ENCODE measurements at places on chromosomes 6 and 20.

DNA sequence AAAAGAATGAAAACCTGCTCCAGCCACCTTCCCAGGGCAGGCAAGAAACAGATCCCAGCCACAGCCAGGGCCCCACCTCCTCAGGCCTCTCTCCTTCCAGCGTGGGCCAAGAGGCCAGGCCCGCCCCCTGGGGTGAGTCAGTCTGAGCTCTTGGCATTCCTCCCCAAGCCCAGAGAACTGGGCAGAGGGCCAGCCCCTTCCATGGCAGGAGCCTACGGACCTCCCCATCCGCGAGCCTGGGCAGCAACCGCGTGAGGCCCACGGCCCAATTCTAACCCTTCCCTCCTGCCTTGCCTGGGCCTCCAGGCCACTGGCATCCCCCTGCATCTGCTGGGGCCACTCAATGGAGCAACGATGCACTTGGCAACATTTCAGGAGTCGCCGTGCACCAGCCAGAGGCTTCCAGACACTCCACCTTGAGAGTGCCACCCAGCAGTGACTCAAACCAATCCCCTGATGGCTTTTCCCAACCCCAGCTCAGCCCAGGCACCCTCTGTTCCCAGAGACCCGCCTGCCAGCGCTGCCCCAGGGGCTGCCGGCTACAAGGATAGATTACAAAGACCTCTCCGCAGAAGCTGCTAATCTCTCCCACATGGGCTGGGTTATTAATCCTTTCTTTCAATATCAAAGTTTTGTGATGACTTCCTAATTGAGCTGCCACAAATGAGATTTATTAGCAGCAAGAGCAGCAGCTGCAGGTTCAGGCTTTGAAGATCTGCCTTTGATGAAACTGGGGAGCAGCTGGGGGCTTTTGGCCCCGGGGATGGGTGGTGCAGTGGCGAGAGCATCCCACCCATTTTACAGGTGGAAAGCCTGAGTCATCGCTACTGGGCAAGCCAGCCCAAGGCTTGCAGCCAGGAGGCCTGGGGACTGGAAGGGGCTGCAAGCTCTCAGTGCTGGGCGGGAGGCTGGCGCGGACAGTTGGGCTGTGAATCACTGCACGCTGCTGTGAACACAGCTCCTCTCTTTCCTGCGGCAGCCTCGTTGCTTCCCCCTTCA, 85.7 kb downstream of the NFATC2 start:
- H3K27ac ChIP-seq = peak overlapping the region; percentile 33
- H3K36me3 ChIP-seq = peaks cover 75% of the 10 kb centered on the region
- H3K27me3 ChIP-seq = no peaks in the 10 kb centered on the region
- no peak for DNase-seq

- H3K36me3 ChIP-seq = no peaks in the 10 kb centered on the region
- no peaks in the 10 kb centered on the region for H3K4me1 ChIP-seq
- no peak for DNase-seq
Measured at GRCh38 chr6:104227508-104227907, 632.2 kb downstream of the HACE1 start.

DNA sequence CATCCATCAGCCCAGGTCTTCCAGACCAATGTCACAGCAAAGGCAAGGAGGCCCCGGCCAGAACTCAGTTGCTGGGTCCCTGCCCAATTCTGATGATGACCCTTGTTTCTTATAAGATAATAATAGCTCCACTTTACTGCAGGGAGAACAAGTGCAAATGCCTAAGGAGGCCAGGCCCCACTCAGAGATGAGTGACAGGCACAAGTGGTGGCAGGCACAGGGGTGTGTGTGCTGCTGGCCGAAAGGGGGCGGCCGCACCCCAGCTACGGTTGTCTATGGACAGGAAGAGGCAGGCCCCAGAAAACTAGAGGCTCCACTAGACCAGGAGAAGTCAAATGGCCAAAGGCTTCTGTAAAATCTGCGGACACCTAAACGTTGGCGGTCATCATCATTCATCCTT, 28.6 kb downstream of the GNAS-AS1 start:
- H3K27me3 ChIP-seq = peaks cover 17% of the 10 kb centered on the region
- no peaks in the 10 kb centered on the region for H3K36me3 ChIP-seq
- peaks cover 5% of the 10 kb centered on the region for H3K4me1 ChIP-seq
- no peak for DNase-seq
- H3K27ac ChIP-seq = no peak overlapping the region
- H3K4me3 ChIP-seq = no peak overlapping the region

DNA sequence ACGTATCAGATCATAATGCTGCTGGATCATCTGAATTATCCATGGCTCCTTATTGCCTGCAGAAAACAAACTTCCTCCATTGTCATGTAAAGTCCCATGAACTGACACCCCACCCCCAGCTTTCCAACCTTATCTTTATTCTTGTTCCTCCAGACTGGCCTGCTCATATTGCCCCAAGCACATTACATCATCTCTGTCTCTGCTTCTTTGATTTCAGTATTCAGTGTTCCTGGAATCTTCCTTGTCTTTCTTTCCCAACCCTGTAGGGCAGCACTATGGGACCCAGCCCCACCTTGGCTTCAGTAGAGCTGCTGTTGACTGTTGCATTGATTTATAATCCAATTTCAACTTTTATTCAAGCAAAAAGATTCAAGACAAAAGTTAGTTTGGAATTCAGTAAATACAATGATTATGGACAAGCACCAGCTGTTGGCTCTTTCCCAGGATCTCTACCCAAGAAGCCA, 187.5 kb upstream of the ECI2 start:
- H3K4me3 ChIP-seq = no peak overlapping the region
- peaks cover 16% of the 10 kb centered on the region for H3K27me3 ChIP-seq
- H3K27ac ChIP-seq = no peak overlapping the region
- no peaks in the 10 kb centered on the region for H3K4me1 ChIP-seq
- H3K36me3 ChIP-seq = no peaks in the 10 kb centered on the region

GRCh38 chr6:30884521-30885480, 482 bp downstream of the DDR1 start:
- H3K4me1 ChIP-seq = peaks cover 31% of the 10 kb centered on the region
- no peaks in the 10 kb centered on the region for H3K36me3 ChIP-seq
- H3K27ac ChIP-seq = no peak overlapping the region
- DNase-seq = peak; percentile 60
- H3K4me3 ChIP-seq = peak overlapping the region; percentile 76

DNA sequence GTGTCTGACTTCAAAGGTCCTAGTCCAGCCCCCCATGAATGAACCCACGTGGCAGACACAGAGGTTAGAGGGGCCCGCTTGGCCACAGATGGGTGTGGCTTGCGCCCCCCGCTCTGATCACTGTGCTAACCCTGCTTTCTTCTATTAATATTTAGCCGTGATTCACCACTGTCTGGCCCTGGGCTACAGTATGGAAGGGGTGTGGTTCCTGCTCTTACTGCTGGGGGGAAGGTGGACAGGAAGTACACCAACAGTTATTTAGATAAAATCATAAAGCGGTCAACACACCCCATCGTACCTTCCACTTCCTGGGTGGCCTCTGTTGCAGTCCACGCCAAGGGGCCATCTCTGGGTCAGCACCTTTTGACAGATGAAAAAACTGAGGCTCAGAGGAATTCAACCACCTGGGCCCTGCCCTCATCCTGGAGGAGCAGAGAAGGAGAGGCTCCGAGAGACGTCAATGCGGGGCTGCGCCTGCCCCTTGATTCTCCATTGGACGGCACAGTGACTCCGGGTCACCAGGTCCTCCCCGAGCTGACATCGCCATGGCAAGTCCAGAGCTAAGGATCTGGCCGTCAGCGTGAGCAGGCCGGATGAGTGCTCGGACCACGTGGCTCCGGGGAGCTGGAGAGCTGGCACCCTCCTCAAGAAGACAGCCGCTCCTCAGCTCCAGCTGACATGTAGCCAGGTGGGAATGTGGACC, 206.3 kb downstream of the PREX1 start:
- H3K4me3 ChIP-seq = no peak overlapping the region
- peaks cover 13% of the 10 kb centered on the region for H3K36me3 ChIP-seq
- peaks cover 16% of the 10 kb centered on the region for H3K4me1 ChIP-seq
- H3K27ac ChIP-seq = no peak overlapping the region
- no peak for DNase-seq

- no peak for DNase-seq
- H3K4me1 ChIP-seq = peaks cover 6% of the 10 kb centered on the region
- no peaks in the 10 kb centered on the region for H3K36me3 ChIP-seq
- H3K4me3 ChIP-seq = no peak overlapping the region
- peaks cover 94% of the 10 kb centered on the region for H3K27me3 ChIP-seq
- H3K27ac ChIP-seq = no peak overlapping the region
Measured at GRCh38 chr20:669573-669972, 6.0 kb downstream of the SCRT2 start.

DNA sequence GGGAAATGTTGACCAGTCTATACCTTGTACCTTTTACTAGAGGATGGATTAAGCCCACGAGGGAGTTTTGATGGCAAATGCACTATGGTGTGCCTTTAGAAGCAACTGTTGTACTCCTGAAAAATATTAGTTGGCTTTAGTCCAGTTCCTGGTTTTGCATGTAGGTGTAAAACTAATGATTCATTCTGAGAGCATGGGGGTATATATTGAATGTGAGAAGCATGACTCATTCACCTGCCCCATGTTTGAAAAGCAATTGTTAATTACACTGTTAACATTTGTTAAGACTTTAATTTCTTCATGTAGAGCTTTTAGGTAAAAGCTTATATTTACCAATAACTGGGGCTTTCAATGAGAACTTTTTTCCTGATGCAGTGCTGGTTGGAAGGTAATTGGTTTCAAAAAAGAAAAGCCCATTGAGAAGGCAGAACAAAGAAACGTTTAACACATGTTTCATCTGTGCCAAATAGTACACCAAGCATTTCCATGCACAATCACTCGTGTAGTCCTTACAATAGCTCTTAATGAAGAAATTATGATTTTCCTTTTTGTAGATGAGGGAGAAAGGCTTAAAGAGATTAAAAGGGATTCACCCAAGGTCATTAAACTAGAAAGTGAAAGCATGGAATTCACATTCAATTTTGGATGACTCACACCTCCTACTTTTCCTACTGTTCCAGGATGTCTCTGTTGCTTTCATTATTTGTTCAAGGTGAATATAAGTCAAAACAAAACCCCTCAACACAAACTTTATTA, 134.1 kb downstream of the CCDC170 start:
- no peaks in the 10 kb centered on the region for H3K4me1 ChIP-seq
- no peak overlapping the region for H3K27ac ChIP-seq
- H3K36me3 ChIP-seq = no peaks in the 10 kb centered on the region
- H3K27me3 ChIP-seq = peaks cover 3% of the 10 kb centered on the region

DNA sequence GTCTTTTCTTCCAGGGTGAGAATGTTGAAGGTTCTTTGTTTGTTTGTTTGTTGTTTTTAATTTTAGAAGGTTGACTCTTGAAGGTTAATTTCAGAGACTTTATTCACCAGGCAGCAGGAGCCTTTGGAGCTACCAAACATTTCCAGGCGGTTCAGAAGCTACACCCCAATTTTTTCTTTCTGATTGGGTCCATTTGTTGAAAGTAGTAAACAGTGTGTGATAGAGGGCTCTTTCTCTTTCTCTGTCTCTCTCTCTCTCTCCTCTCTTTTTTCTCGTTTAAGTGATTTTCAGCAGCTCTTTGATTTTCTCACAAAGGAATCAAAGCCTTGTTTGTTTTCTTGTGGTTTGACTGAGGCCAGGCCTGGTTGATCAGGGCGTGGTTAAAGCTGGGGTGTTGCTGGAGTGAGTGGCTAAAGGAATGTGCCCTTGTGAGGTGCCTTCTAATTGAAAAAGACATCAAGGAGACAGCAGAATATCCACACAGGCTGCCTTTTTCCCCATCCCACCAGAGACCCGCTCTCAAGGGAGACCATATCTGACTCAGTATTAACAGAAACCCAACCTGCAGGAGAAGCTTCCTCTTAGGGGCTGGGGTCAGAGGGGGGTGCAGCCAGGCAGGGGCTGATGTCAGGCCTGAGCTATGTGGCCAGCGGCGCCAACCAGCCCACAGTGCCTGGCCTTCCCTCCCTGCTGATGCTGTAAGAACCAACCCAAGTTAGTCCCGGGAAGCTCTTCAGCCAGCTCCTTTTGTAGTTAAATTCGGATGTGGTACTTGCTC, 40.4 kb upstream of the NAA20 start:
- DNase-seq = no peak
- no peaks in the 10 kb centered on the region for H3K36me3 ChIP-seq
- H3K4me3 ChIP-seq = no peak overlapping the region
- H3K27ac ChIP-seq = peak overlapping the region; percentile 60
- peaks cover 10% of the 10 kb centered on the region for H3K4me1 ChIP-seq
- H3K27me3 ChIP-seq = peaks cover 14% of the 10 kb centered on the region
